ENCODE measurements at places on chromosomes 2 and 18.

GRCh38 chr2:67596871-67597270 is 199.7 kb downstream of the ETAA1 start:
- DNase-seq, result no peak

- no peak for DNase-seq
These were observed 149.2 kb upstream of the KLHL29 start for GRCh38 chr2:23235736-23236135.

DNA sequence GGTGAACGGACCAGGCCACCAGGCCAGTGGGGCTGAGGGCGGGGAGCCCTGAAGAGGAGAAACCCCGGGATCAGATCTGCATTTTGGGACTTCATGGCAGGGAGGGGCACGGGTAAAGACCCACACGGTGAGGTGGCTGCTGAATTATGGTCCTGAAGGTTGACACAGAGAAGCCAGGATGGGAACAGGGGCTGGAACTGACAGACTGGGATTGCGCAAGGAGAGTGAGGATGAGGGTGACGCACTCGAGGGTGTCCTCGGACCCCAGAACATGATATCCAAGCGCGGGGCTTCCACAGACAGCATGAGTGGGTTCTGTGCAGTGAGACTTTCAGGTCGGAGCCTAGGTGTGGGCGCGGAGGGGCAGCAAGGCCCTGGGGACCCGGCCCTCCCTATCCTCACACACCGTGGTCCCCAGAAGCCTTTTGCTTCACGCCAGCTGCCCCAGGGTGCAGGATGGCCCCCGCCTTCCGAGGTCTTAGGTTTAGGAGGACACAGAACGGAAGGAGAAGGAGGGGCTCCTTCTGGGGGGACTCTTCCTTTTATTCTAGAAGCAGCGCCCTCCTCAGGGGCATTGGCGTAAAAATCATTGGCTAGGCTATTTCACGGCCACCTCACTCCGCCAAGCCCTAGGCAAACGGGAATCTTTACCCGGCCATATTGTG is 416.8 kb upstream of the HS6ST1 start:
- no peak for DNase-seq

DNA sequence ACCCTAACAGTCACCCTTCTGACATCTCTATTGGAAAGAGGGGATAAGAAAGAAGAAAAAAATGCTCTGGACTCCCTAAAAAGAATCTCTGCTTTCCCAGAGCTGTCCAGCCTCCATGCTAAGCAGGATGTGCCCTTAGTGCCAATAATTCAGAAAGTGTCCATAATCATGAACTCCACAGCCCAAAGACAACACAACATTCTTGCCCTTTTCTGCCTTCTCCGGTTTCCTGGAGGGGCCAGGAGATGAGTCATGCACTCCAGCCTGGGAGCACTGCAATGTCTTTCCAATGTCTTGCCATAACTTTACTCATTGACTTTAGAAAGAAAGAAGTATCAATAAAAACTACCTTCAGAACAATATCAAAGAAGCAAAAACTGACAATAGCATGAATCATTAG is 44.0 kb downstream of the KLF7 start:
- no peak for DNase-seq

- DNase-seq, result no peak
These were observed 217.2 kb downstream of the LDLRAD4 start for GRCh38 chr18:13435586-13436333.

- no peak for DNase-seq
These were observed 79.5 kb upstream of the KLF7 start for GRCh38 chr2:207244971-207245925.

- DNase-seq, result no peak
These were observed 1.5 kb downstream of the ARPC2 start for GRCh38 chr2:218218268-218219185.

GRCh38 chr2:225495706-225496105 is 96.2 kb downstream of the NYAP2 start:
- DNase-seq, result no peak

- no peak for DNase-seq
These were observed 103.9 kb upstream of the XIRP2 start for GRCh38 chr2:166784296-166784946.

- no peak for DNase-seq
These were observed 402.7 kb upstream of the MYT1L start for GRCh38 chr2:2733818-2734217.

GRCh38 chr2:189016311-189016861 is 42.2 kb downstream of the COL3A1 start:
- no peak for DNase-seq

All from NCI-H1694 (cell line).